ENCODE measurements at places on chromosomes 2 and 18.

GRCh38 chr2:177169810-177170514 lies 42.6 kb upstream of the HNRNPA3 start:
- DNase-seq: peak; percentile 90

DNA sequence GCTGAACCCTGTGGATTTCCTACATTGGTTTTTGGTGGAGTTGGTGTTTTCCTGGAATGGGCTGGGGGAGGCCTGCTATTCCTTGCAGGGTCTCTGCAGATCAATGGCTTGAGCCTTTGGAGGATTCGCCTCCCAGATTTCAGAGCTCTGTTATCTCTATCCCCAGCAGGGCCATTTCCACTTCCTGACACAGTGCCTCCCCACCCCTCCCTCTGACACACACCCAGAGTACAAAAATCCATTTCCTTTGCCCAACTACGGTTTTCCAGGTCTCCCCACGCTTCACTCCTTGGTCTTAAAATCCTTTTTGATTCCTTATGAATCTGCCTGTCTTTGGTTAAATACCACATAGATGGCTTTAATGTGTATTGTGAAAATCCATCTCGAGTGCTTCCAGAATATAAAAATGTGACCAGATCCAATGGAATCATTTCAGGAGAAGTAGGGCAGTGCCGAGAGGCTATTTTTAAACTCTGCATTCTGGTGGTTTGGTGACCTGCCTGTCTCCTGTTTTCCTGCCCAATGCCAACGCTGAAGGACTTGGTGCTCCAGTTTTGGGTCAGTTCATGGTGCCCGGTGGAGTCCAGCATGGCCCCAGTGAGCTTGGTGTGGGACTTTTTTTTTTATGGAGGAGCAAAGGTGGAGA lies 60.9 kb downstream of the ARL4C start:
- DNase-seq: no peak

DNA sequence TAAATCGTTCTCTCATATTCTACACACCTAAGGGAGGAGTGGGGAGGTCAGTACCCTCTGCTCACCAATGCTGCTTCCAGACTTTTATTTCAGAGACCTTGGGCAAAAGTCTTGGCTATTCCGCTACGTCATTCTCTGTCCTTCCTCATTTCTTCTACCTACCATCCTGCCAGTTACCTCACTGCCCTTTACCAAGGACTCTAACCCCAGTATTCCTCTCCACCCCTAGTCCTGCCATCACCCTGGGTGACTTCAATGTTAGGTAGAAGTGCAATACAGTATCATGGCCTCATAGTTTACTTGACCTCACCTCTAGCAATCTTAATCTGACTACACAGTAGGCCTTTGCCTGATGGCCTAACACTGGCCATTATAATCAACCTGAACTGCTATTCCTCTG lies 27.8 kb downstream of the RTN4 start:
- DNase-seq: no peak

- DNase-seq: no peak
Measured at GRCh38 chr2:237711458-237712150, 84.2 kb downstream of the LRRFIP1 start.

DNA sequence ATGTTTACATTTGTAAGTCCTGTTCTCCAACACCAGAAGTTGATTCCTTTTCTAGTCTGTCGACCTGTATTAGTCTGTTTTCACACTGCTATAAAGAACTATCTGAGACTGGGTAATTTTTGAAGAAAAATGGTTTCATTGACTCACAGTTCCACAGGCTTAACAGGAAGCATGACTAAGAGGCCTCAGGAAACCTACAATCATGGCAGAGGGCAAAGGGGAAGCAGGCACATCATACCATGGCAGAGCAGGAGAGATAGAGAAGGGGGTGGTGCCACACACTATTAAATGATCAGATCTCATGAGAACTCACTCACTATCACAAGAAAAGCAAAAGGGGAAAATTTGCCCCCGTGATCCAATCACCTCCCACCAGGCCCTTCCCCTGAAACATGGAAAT lies 112.8 kb upstream of the MAP3K20 start:
- no peak for DNase-seq

DNA sequence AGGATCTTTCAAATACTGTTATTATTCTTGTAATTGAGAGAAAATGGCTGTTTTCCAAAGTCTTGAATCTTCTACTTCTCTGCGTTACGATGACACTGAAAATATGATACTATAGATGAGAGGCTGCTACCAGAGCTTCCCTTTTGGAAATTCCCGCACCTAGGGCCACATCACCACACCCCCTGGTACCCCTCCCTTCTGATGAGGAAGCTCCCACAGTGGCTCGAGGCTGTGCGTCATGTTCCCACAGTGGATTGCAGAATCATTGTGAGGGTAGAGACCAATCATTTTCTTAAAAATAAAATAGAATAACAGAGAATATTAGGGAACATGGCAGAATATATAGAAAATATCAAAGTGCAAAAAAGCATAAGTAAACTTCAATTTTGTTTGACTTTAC lies 268.9 kb upstream of the SMIM21 start:
- DNase-seq: no peak

DNA sequence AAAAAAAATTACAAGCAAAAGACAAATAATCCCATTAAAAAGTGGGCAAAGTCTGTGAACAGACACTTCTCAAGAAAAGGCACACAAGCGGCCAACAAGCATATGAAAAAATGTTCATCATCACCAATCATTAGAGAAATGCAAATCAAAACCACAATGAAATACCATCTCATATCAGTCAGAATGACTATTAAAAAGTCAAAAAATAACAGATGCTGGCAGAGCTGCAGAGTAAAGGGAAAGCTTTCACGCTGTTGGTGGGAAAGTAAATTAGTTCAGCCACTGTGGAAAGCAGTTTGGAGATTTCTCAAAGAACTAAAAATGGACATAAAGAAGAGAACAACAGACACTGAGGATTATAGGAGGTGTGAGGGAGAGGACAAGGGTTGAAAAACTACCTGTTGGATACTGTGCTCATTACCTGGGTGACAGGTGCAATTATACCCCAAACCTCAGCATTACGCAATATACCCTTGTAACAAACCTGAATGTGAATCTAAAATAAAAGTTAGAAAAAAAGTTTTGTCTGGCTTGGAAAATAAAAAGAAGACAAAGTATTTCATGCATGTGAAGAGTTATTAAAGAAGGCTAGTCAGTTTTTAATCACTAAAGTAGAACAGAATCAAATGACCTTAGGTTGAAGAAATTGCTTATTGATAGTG lies 8.7 kb upstream of the ACSL3 start:
- DNase-seq: no peak

GRCh38 chr18:52325997-52326396 lies 14.0 kb upstream of the DCC start:
- peak; percentile 42 for DNase-seq

- peak; percentile 7 for DNase-seq
Measured at GRCh38 chr2:150371044-150371818, 116.2 kb downstream of the RND3 start.

DNA sequence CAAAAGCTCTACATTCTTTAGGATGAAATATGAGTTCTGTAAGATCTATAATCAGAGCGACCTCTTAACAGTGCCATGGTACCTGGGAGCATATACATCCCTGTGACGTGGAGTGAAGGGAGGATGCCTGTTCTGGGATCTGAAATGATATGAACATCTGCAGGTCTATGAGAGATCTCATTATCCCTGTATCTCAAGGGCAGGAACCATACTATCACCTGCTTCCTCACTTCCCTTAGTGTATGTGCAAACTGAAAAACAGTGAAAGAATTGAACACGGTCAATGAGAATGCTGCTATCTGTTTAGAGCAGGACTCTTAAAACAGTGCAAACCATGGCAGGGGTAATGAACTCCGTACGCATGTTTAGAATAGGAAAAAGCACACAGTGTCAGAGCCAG lies 364.0 kb downstream of the LPIN1 start:
- DNase-seq: no peak

DNA sequence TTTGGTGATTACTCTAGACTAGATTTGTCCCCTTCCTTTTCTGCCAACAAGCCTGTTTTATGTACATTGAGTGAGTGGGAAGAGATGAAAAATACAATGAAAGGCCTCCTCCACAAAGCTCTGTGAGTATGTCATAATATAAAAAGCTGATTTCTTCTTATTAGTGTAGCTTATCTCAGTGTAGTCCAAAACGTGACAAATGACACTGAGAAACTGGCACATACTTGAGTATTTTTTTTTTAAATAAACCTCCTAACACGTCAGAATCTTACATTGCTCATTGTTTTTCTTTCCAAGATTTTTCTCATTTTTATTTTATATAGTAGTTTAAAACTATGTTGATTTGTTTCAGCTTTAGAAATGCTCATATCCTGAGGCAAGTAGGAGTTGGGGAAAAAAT lies 17.9 kb upstream of the FIGN start:
- DNase-seq: no peak

- no peak for DNase-seq
Measured at GRCh38 chr2:168286535-168286934, 39.1 kb upstream of the STK39 start.

- DNase-seq: no peak
Measured at GRCh38 chr2:189327879-189328847, 113.1 kb upstream of the WDR75 start.

DNA sequence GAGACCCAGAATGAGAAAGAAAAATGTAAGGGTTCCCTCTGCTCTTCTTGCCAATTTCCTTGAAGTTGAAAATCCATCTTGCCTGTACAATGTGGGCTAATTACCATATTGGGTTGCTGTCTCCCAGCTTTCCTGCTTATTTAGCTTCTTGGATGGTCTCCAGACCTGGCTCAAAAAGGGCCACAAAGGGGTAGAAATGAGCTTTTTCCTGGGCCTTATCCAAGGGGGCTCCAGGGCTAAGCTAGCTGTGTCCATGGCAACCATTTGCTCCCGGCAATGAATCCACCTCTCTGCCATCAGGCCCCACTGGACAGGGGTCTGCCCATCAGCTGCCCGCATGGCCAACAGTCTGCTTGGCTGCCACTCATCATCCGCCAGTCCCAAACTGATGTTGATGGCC lies 85.0 kb downstream of the BOD1L2 start:
- no peak for DNase-seq

GRCh38 chr2:120227111-120227991 lies 4.2 kb upstream of the TMEM185B start:
- DNase-seq: no peak

- no peak for DNase-seq
Measured at GRCh38 chr2:233811732-233812131, 33.6 kb downstream of the MROH2A start.

DNA sequence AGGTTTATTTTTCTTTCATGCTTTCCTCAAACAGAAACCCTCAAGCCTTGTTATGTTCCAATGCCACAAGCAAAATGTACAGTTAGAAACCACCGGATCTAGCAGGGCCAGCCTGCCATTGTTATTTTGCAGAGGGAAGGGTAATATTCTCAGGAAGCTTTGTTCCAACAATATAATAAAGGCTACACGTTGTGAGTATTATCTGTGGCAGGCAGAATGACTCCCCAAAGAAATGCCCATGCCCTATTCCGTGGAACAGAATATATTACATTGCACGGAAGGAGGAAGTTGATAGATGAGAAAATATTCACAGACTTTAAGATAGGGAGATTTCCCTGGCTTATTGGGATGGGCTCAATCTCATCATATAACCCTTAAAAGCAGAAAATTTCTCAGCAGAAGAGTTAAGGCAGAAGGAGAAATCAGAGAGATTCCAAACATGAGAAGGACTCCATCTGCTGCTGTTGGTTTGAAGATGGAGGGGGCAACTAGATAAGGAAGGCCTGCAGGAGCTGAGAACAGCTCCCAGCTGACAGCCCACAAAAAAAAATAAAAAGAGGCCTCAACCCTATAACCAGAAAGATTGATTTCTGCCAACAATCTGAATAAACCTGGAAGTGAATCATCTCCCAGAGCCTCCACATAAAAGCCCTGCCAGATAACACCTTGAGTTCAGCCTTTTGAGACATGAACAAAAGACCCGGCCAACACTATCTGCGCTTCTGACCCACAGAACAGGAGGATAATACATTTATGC lies 466.6 kb downstream of the LPIN1 start:
- no peak for DNase-seq

GRCh38 chr2:208872591-208872990 lies 466.0 kb downstream of the PTH2R start:
- no peak for DNase-seq

DNA sequence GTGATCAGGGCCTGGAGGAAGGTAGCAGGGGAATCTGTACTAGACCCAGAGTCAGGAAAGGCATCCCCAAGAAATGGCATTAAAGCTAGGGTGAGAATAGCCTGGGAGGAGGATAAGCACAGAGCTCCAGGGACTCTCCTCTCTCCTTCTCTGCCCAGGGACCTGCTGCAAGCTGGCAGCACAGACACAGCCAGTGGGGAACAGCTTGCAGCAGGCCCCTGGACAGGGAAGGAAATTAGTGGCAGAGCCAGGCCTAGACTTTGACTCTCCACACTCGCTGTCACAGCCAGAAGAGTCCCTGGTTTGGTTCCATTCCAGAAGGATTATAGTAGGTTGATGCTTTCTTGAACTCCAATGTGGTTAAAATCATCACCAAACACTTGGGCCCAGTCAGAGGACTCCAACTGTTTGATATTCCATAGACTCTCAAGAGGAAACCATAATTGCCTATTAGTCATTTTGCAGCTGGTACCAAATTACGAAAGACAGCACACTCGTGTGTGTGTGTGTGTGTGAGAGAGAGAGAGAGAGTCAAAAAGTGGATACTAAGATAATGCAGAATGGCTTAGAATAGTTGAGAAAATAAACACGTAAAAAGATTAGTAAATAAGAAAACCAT lies 95.5 kb upstream of the ATP8B1 start:
- peak; percentile 84 for DNase-seq

- no peak for DNase-seq
Measured at GRCh38 chr2:100004959-100005387, 137.4 kb downstream of the AFF3 start.

DNA sequence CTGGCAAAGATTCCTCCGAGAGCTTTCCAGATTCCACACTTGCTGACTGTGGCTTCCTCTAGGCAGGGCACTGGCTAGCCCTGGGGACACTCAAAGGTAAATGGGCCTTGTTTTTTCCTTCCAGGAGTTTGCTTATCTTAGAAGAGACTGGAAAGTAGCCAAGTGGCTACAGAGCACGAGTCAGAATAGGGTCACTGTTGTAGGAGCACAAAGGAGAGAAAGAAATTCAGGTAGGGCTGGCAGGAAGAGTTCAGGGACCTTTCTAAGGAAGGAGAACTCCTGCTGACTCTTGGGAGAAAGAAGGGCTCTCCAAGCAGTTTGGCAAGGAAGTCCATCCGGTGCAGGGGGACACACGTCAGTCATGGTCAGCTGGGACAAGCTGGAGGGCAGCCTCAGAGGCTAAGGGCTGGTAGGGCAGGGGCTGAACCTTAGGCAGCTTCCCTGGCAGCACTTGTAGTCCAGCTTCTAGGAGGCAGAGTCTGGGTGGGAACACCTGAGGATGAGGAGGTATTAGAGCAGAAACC lies 39.5 kb downstream of the NIFK start:
- no peak for DNase-seq

All from NCI-H146 (cell line).